ENCODE measurements at places on chromosomes 16 and 17. TPM values are rescaled to one million over a fixed set of nuclear protein-coding genes. Genes with fewer than 3 reads are reported as not detected.

Gene UNC13D
- total RNA-seq = 43.5 TPM

GRCh38 chr16:66842765-66843164, 1.4 kb upstream of the CA7 start:
- DNase-seq = no peak

Gene TAT
- not detected for total RNA-seq

GRCh38 chr17:40331743-40332641, 23.0 kb downstream of the RARA start:
- DNase-seq = peak; percentile 77

All from HT-29 (cell line).